Prostate gland (tissue), 2 donors: ENCODE measurements at places on chromosomes 2 and 18. TPM values are rescaled to one million over a fixed set of nuclear protein-coding genes. Genes with fewer than 3 reads are reported as not detected.

DNA sequence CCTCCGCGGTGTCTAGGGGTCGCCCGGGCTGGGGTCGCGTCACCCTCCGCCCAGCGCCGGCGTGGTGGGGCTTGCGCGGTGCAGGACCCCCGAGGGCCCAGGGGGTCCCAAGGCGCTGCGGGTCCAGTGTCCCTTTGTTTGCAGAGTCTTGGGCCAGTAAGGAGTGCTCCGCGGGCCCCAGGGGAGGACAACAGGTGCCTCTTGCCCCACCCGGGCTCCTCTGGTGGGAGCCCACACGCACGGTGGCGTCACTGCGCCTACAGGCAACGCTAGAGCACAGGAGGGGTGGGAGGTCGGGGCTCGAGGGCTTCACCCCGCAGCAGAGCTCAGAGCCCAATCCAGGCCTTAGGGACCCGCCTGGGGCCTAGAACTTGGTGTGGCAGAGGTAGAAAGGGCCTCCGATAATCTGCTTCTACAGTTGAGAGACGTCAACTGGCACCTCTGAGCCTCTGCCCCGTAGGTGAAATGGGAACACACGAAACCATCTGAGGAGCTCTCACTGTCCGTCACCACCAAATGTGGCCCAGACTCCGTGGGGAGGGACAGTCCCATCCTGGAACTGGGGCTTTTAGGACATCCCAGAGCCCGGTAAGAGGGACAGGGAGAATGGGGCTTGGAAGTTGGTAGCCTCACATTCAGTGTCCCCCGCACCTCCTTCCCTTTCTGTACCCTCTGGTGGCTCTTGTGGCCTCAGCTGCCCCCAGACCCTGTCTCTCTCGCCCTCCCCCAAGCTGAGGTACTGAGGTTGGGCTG, 1.4 kb downstream of the ARID5A start:
- no peak for DNase-seq

- DNase-seq = no peak
Observed at GRCh38 chr2:197280015-197280702, 30.4 kb downstream of the ANKRD44 start.

Gene CRYGC
- 1.3 TPM for total RNA-seq

- DNase-seq = no peak
Observed at GRCh38 chr2:125330133-125330532, 1305.0 kb downstream of the CNTNAP5 start.

DNA sequence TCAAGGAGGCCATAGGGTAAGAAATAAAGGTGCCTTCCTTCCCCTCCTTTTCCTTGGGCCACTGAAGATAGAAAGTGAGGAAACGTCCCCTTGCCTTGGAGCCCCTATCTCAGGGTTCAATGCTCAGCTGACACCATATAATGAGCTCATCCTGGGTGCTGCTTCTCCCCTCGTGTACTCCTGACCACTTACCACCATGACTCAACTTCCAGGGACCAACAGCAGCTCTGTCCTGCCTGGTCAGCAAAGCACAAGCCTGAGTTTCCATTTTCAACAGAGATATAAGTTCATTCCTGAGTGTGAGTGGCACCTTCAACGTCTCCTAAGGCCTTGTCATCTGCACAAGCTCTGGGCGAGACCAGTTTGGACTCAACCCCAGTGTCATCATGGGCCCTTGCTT, 151.2 kb downstream of the CAPN13 start:
- DNase-seq = no peak

GRCh38 chr2:9418746-9419145, 4.6 kb downstream of the ITGB1BP1 start:
- DNase-seq = no peak

Gene IL36B
- not detected for total RNA-seq

Gene IL1B
- total RNA-seq = not detected

GRCh38 chr2:3712831-3713503, 9.6 kb downstream of the DCDC2C start:
- DNase-seq = no peak

DNA sequence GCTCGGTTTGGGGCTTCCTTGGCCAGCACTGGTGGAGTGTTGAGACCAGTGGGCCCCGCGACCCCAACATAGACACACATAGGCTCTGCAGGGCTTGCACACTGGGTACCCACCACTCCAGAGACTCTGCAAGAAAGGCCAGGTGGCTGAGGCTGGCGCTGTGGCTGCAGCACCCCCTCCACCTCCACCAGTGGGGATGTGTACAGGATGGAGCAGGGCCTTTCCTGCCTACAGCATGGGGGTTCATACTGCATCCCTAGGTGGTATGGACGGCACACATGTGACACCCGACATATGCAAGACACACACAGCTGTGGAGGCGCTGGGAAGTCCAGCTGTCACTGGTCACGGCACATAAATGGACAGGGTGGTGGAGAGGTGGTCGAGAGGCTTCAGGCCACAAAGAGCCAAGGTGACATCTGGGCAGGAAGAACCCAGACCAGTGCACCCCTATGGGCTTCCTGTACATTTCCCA, 1.3 kb downstream of the RNPEPL1 start:
- DNase-seq = no peak

- DNase-seq = no peak
Observed at GRCh38 chr2:216651351-216651881, 18.2 kb downstream of the IGFBP2 start.

- DNase-seq = no peak
Observed at GRCh38 chr2:99565227-99565626, 75.4 kb upstream of the REV1 start.

- DNase-seq = no peak
Observed at GRCh38 chr2:241739651-241740050, 5.2 kb downstream of the D2HGDH start.

DNA sequence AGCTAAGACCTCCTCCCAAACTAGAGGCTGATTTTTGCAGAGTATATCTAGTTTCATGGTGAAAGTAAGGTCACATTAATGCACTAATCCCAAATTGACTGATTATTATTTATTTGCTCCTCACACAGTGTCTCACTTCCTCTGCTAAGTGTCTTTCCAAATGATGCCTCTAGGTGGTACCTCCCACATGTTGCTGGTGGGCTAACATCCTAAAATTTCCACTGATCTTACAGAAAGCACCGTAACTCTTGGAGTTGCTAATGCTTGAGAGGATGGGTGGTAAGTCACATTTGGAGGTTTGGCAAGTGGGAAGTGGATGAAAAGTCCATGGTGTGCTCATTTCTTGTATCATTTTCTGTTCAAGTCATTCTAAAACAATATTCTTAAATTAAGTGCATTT, 428.7 kb upstream of the GYPC start:
- no peak for DNase-seq

- no peak for DNase-seq
Observed at GRCh38 chr2:232237464-232237863, 141.1 kb upstream of the ALPP start.

DNA sequence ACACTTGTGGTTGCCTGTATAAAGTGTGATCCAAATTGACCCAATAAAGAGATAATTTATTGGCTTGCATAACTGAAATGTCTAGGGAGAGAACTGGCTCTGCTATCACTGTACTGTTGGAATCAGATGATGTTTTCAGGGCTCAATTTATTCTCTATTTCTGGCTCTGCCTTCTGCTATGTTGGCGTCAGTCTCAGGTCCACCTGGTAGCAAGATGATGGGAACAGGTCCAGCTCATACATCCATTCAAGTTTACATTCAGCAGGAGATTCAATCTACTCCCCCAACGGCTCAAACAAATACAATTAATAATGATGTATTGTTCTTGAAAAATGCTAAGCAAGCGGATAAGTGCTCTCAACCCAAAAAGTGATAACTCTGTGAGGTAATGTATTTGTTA, 297.7 kb upstream of the SYT4 start:
- DNase-seq = no peak

- DNase-seq = no peak
Observed at GRCh38 chr2:240892356-240892755, 3.6 kb downstream of the MAB21L4 start.

Gene ELP2
- total RNA-seq = 49.7 TPM

- no peak for DNase-seq
Observed at GRCh38 chr2:151770995-151771394, 36.7 kb upstream of the NEB start.

DNA sequence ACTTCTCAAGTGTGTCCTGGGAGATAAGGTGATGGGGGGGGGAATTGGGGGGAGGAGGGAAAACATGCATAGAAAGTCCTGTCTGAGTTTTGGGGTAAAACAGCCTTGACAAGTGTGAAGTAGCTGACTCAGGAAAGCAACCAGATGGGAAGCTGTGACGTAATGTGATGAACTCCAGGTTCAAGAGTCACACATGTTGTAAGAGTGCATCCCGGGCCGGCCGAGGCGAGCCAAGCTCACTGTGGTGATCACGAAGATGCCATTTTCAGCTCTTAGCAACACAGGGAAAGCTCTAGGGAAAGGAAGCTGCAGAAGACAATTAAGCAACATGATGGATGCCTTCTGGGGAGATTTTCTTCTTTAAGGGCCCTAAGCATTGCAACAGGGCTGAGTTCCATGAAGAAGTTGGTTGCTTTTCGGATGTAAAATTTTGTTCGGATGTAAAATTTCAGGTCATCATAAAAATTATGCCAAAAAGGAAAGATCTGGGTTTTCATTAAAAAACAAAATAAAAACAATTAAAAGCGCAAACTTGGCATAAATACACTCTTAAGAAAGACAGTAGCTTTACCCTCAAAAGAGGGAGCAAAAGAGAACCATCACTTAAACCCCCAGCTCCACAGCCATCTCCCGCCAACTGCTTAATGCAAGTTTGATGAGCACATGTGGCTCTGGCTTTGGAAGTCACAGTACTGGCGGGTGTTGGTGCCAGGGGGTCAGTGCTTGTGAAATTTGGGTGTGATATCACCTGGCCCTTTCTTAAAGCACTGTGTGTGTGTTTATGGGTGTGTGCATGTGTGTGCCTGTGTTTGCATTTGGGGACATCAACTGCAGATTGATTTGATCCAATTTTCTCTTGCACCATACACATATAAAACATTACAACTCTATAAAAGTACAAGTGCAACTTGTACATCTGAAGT, 19.1 kb downstream of the SERTAD2 start:
- DNase-seq = no peak

GRCh38 chr2:233193738-233194137, 57.7 kb upstream of the ATG16L1 start:
- DNase-seq = no peak
